ENCODE measurements at places on chromosomes 7 and 10. TPM values are rescaled to one million over a fixed set of nuclear protein-coding genes. Genes with fewer than 3 reads are reported as not detected.

The UCMA gene
- total RNA-seq, result not detected

The ZNF425 gene
- total RNA-seq, result 7.4 TPM

The ABCC2 gene
- total RNA-seq, result 0.33 TPM

The ANXA8 gene
- 0.15 TPM for total RNA-seq

The SFMBT2 gene
- total RNA-seq, result 5.2 TPM

The FAM24B gene
- total RNA-seq, result 4.1 TPM

The CALHM3 gene
- total RNA-seq, result not detected

The CARD11 gene
- total RNA-seq, result not detected

The SPDYE2B gene
- total RNA-seq, result not detected

The FRMD4A gene
- 14.1 TPM for total RNA-seq

The KLHL7 gene
- 51.5 TPM for total RNA-seq

The COA1 gene
- total RNA-seq, result 54.8 TPM
